ENCODE measurements at places on chromosomes 3 and 15.
A peak's percentile ranks its signal among the peaks of the same experiment; 100 is the strongest.

GRCh38 chr3:123110282-123110975 is 43.6 kb downstream of the PDIA5 start:
- H3K36me3 ChIP-seq: peaks cover 10% of the 10 kb centered on the region
- H3K27me3 ChIP-seq: no peaks in the 10 kb centered on the region
- no peak overlapping the region for H3K4me3 ChIP-seq
- DNase-seq: no peak
- H3K27ac ChIP-seq: no peak overlapping the region

- H3K4me1 ChIP-seq: no peaks in the 10 kb centered on the region
- no peak overlapping the region for H3K27ac ChIP-seq
- no peak overlapping the region for H3K4me3 ChIP-seq
- no peaks in the 10 kb centered on the region for H3K36me3 ChIP-seq
- H3K27me3 ChIP-seq: peaks cover 8% of the 10 kb centered on the region
These were observed 22.4 kb downstream of the ACSBG1 start for GRCh38 chr15:78212008-78212407.

DNA sequence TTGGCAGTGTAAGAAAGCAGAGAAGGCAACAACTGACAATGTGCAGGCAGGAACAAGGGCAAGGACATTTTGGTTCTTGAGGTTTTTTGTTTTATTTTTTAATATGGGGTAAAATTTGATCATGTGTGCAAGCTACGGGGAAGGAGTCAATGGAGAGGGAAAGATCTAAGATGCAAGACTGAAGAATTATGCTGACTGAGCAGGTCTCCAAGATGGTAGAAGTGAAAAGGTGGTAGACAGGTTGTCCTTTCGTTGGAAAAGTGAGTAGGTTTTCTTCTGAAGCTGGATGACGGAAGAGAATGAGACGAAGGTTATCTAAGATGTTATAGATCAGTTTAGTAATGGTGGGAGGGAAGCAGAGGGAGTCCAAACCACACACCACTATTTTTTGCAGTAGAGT is 4.2 kb downstream of the CD47 start:
- H3K36me3 ChIP-seq: peaks cover 16% of the 10 kb centered on the region
- H3K4me1 ChIP-seq: peaks cover 21% of the 10 kb centered on the region
- no peak overlapping the region for H3K4me3 ChIP-seq
- no peak overlapping the region for H3K27ac ChIP-seq
- no peak for DNase-seq
- H3K27me3 ChIP-seq: no peaks in the 10 kb centered on the region

DNA sequence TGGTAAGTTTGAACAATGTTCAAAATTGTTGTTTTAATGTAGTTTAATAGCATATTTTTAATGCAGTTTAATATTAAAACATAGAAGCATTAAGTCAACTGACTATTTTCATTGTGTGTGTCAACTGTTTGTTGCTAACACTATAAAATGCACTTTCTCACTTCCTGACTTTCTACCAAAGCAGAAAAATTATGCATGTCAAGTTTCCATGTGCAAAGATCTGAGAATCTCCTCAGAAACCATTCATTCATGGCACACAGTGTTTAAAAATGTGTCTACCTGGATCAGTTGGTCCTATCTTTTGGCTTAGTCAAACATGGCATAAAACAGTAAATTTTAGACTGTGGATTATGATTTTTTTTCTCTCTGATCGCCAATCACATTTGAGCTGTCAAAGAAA is 156.0 kb downstream of the PLD1 start:
- no peak overlapping the region for H3K4me3 ChIP-seq
- H3K36me3 ChIP-seq: no peaks in the 10 kb centered on the region
- H3K27ac ChIP-seq: no peak overlapping the region

GRCh38 chr3:150905746-150906145 is 507 bp upstream of the MINDY4B start:
- no peaks in the 10 kb centered on the region for H3K36me3 ChIP-seq
- no peak overlapping the region for H3K4me3 ChIP-seq
- H3K27ac ChIP-seq: no peak overlapping the region
- DNase-seq: no peak
- peaks cover 56% of the 10 kb centered on the region for H3K27me3 ChIP-seq
- H3K4me1 ChIP-seq: no peaks in the 10 kb centered on the region

GRCh38 chr3:194686414-194686815 is 732 bp downstream of the FAM43A start:
- peak; percentile 7 for DNase-seq
- peaks cover 59% of the 10 kb centered on the region for H3K27me3 ChIP-seq
- peak overlapping the region; percentile 80 for H3K4me3 ChIP-seq
- H3K36me3 ChIP-seq: no peaks in the 10 kb centered on the region
- no peak overlapping the region for H3K27ac ChIP-seq

GRCh38 chr3:8460050-8460708 is 41.4 kb upstream of the LMCD1 start:
- no peaks in the 10 kb centered on the region for H3K36me3 ChIP-seq
- H3K27ac ChIP-seq: no peak overlapping the region
- no peak overlapping the region for H3K4me3 ChIP-seq
- no peaks in the 10 kb centered on the region for H3K4me1 ChIP-seq
- DNase-seq: no peak
- H3K27me3 ChIP-seq: no peaks in the 10 kb centered on the region

GRCh38 chr3:102400766-102401165 is 34.0 kb upstream of the ZPLD1 start:
- H3K4me1 ChIP-seq: no peaks in the 10 kb centered on the region
- H3K27me3 ChIP-seq: peaks cover 2% of the 10 kb centered on the region
- no peak overlapping the region for H3K4me3 ChIP-seq
- DNase-seq: no peak
- no peaks in the 10 kb centered on the region for H3K36me3 ChIP-seq

Measured in T-helper 2 cell treated with Interferon-gamma antibody and Interleukin-4, amounts not matched to agents 5 μg/mL and 100 μg/mL, for 36 hours (primary cell).